ENCODE measurements at places on chromosomes 12 and 14. TPM values are rescaled to one million over a fixed set of nuclear protein-coding genes. Genes with fewer than 3 reads are reported as not detected.
A peak's percentile ranks its signal among the peaks of the same experiment; 100 is the strongest.

The ADAM21 gene
- total RNA-seq, result 0.07 TPM

DNA sequence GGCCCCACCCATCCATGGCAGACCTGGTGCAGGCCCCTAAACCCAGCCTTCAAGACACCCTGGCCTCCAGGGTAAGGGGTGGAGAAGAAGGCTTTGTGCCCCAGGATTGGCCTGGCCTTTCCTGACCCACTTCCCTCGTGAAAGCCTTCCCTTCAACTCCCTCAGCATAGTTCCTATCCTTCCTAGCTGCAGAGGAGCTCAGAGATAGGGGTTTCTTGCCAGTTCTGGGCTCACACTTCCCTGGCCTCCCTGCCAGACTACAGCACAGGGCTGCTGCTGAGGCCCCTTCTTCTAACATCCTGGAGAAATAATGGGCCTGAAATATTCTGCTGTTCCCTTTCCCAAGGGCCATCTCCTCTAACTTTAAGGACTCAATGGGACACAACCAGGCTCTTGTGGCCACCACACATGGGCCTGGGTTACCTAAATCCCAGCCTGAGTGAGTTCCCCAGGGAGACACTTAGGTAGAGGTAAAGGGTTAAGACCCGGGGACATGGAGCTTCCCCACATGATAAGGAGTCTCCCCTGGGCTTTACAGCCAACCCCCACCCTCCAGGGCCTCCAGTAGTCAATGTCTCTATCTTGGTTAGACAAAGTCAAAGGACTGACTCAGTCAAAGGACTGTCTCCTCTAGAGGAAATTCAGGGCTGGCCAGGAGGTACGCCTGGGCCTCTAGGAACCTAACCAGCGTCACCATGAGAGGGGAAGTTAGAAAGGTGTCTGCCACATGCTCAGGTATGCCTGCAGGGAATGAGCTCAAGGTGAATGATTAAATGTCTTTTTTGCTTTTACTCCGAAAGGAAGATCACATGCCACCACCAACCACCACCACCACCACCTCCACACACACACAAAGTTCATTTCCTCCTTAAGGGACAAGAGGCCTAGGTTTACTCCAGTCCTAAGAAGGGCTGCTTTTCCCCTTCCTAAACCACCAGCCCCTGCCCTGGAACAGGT is 7.1 kb downstream of the ZFP36L1 start:
- no peak for DNase-seq

- no peak for DNase-seq
Observed at GRCh38 chr12:104652358-104652757, 195.6 kb downstream of the CHST11 start.

DNA sequence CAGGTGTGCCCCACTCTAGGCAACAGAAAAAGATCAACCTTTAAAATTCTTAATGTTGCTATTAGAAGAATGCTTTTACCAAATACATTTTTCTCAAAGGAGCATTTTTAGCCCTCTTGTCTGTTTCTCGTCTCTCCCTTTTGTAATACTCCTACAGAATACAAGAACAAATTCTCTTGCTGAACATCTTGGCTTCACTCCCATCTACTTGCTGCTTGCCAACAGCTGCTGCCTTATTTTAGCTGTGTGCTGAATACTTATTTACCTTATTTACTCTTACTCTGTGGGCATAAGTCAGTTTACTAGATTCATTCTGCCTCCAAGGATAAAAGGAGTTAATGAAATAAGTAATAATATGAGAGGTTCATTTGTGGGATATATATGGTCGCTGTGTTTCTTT is 70.8 kb downstream of the POLR3B start:
- DNase-seq, result peak; percentile 88

DNA sequence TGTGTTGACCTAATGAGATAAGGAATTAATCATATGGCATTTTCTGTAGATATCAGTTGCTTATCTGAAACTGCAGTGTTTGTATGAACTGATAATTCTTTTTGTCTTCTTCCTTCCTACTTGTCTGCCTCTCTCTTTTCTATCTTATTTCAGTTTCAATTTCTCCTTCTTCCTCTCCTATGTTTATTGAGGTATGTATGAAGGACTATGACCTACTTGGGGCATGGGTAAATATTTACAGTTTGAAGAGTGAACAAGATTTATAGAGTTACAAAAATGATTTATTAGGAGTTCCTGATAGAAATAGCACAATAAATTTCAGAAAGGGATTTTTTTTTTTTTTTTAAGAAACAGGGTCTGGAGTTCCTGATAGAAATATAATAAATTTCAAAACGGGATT is 88.7 kb upstream of the MUCL1 start:
- no peak for DNase-seq

GRCh38 chr14:95585953-95586620 is 51.2 kb downstream of the GLRX5 start:
- no peak for DNase-seq

- no peak for DNase-seq
Observed at GRCh38 chr12:12792421-12792820, 7.0 kb downstream of the APOLD1 start.
